ENCODE measurements at places on chromosomes 2 and 18.
A peak's percentile ranks its signal among the peaks of the same experiment; 100 is the strongest.

- DNase-seq: no peak
These were observed 70.0 kb downstream of the TWSG1 start for GRCh38 chr18:9404565-9405060.

GRCh38 chr2:68319398-68320117 lies at the start of gene CNRIP1:
Gene CNRIP1 (minus strand): TSS chr2:68319949. CDS start chr2:68319400, 549 bp downstream.
- no peak for DNase-seq

- DNase-seq: peak; percentile 60
These were observed 26.8 kb downstream of the BCL11A start for GRCh38 chr2:60526623-60527022.

DNA sequence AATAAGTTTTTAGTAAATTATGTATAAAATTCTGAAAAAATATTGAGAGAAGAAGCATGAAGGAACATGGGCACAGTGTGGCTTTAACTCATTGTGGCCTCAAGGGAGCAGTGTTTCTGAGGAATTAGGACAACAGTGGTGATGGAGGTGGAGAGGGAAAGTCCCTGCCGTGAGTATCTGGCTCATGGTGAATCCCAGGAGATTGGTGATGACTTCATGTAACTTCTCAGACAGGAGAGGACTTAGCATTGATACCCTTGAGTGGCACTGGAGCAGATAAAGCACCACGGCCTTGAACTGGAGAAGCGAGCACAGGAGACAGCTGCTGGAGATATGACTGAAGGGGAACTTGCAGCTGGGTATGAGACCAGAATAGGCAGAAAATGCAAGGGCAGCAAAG lies 35.0 kb upstream of the LRP1B start:
- peak; percentile 3 for DNase-seq

- no peak for DNase-seq
These were observed 271.9 kb downstream of the NCKAP5 start for GRCh38 chr2:133296401-133296800.

GRCh38 chr18:76462326-76462694 lies 32.7 kb downstream of the ZNF516 start:
- no peak for DNase-seq

GRCh38 chr2:15142069-15142689 lies 419.0 kb downstream of the NBAS start:
- DNase-seq: peak; percentile 65

DNA sequence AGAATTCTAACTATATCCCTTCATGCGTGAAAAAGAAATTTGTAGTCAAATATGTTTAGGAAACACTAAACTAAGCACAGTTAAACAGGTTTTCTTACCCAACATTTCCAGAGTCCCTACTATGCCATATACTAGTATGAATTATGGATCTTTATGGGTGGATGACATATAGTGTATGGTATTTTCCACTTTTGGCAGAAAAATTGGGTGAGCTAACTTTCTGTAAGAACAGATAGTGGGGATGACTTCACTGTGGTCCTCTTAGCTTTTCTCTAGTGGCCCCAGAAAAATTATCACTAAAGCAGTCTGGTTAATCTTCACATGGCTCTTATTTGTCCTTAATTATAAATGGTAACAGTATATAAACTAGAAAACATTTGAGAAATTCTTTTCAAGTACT lies 240.0 kb upstream of the GULP1 start:
- no peak for DNase-seq

DNA sequence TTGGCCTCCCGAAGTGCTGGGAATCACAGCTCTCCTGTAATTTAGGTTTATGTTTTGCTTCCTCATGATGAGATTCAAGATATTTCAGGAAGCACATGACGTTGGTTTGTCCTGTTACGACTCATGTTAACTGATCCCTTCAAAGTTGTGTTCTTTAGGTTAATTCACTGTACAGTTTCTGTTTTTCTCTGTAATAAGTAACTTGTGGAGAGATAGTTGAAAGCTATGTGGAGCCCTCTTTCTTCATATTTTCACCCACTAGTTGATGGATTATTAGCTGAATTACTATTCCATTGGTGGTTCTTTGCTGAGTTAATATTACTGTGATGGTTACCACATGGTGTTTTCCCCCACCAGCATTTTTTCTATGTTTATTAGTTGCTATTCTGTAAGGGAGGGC lies 18.3 kb upstream of the CHCHD5 start:
- DNase-seq: peak; percentile 30
